ENCODE measurements at places on chromosomes 5 and 9.

- DNase-seq: no peak
These were observed 247.6 kb downstream of the TMEM232 start for GRCh38 chr5:110478895-110479294.

DNA sequence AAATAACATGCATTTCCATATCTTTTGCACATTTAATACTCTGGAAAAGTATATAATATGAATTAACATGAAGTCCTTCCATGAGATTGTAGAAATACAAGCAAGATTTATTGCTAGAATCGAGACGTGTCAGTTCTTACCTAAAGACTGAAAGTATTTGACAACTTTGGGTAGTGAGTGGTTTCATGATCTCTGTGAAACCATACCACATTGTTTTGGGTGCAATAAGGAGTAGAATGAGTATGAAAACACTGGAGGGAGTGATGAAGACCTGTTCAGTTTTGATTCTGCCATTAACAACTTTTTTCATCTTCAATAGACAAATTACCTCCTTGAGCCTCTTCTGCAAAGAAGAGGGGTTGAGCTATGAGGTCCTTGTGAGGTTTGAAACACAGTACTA, 133.7 kb downstream of the NUDT12 start:
- DNase-seq: no peak

DNA sequence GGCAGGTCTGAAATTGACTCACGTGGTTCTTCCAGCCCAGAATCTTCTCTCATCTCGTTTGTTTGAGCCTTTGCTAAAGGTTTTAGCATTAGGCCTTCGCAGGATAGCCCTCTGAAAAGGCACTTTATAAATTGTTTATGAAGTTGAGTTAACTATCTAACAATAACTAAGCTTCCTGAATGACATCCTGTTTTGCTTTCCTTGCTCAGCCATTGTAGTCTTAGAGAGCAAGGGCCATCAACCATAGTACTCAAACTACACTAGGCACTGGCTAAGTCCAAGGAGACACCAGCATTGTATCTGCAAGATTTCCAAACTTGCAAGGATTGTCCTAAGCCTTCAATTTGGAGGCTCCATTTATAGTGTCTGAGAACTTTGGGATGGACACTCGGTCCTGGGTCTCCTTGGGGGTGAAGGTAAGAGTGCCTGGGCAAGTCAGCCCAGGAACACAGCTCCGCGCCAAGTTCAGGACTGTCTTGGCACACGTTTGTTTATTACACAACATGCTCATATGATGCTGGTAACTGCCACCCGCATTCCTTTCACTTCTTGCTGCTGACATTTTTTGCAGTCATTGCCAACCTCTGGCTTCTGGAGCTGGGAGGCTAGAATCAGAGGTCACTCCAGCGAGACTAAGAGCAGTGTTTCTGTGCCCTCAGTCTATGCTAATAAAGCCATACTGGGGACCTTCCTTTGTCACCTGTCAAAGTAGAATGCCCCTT, 151.1 kb downstream of the ESM1 start:
- no peak for DNase-seq

GRCh38 chr5:32628049-32628844, 42.9 kb downstream of the SUB1 start:
- DNase-seq: no peak

DNA sequence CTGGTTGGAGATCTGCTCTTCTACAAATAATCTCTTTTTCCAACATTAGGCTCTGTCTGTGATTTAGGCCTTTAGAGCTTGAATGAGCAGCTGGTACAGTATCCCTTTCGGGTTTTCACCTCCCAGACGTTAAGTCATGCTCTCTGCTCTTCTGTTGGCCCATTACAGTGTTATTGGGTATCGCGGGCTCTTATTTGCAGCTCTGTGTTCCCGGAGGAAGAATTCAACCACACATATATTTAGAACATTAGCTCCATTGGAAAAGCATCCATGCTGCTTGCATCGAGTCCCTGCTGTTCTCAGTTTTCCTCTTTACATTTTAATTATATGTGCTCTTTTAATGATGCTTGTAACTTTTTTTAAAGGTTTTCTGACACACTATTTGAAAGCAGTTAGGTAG, 278.0 kb upstream of the ADCY2 start:
- no peak for DNase-seq

DNA sequence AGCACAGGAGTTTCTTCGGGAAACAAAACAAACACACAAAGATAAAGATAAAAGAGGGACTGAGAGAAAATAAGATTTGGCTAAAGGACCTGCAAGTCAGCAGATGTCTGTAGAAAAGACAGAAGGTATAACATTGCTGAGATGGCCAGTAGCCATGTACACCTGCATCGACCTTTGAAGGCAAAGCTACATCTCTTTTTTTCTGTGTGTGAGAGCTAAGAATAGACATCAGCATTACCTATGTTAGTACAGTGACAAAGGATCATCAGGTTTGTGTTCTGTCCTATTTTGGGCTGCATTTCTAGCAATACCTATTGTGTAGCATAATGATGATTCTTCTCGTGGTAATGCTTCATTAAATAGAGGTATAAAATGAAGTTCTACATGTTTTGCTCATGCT, 64.9 kb downstream of the KDM4C start:
- DNase-seq: no peak

DNA sequence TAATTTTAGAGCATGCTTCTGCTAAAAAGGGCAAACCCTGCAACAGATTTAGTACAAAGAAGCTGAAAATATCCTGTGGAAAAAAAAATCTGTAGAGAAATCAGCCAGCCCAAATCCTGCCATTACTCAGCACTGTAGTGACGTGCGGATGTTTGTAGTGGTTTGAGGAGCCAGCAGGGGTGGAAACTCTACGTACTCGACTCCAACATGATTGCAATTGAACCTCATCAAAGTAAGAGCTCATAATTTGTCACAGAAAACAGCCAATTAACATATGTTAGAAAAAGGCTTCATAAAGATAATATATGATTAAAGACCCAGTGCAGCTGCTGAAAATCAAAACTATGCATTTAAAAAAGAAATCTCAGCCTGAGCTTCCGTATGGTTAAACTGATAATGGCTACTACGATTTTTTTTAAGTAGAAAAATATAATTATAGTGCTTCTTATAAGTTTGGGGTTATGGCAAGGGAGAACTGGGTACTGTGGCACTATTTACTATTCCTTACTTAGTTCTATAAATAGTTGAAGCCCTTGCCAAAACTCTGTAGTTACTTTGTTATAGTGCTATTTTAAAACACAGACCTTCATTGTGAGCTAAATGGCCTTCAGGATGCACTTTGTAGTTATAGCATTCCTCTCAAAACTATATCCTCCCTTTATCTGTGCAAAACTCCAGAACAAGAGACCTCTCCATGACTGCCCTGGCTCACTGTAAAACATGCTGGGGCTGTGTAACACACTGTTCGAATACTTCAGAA, 49.4 kb downstream of the MEF2C start:
- no peak for DNase-seq

DNA sequence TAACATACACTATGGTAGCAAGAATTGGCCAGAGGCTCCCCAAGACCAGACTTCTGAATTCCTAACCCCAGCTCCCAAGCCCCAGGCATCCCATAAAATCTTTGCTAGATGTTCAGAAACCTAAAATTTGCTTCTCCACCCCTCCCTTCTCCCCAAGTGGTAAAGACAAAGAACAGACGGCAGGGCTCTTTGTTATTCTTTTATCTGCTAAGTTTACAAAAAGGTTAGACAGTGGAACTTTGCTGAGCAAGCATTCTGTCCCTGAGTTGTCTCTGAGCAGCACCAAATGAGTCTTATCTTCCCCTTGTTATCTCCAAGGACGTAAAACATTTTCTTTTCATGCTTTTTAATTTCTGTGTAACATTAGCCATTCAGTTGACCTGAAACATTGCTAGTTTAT, 30.2 kb downstream of the TJP2 start:
- no peak for DNase-seq

DNA sequence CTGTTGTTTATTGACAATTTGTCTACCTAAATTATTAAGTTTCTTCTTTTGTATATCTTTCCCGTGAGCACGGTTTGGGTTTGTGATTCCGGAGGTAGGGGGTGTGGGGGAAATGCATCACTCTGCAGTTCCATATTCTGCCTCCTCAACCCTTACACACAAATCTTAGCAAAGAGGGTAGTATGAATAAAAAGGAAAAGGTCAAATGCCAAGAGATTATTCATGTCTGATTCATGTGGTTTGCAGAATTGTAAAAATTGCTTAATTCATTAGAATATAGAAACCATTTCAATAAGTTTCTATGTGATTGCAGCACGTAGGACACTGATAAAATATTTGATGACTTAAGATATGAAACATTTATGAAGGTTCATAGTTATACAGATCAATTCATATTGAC, 601.9 kb downstream of the SEMA5A start:
- no peak for DNase-seq

All from effector memory CD8-positive, alpha-beta T cell (primary cell).